CD14-positive monocyte (primary cell): ENCODE measurements at places on chromosomes 4 and X. TPM values are rescaled to one million over a fixed set of nuclear protein-coding genes. Genes with fewer than 3 reads are reported as not detected.

PALLD gene
- 11.8 TPM for polyA plus RNA-seq

SYTL5 gene
- polyA plus RNA-seq = not detected in 2 replicates

CLIC2 gene
- polyA plus RNA-seq = 0.34 and 1.3 TPM in 2 replicates

QRFPR gene
- not detected for polyA plus RNA-seq
